Nucleus accumbens (tissue), 56 donors: ENCODE measurements at places on chromosomes 2 and 18.

DNA sequence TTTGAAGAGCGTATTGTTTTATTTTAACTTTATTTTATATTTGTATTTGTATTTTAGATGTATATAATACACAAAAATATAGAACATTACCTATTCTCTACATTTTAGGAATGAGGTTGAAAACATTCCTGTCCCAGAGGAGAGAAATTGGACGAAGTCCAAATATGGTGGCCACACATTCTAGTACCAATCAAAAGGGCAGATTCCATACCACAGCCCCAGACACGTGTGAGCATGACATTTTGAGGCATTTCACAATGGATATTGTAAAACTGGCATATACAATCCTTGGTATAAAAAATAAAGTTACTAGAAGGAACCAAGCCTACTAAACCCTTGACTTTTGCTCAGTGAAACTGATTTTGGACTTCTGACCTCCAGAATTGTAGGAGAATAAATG, 50.6 kb downstream of the C2orf76 start:
- no peak for DNase-seq

DNA sequence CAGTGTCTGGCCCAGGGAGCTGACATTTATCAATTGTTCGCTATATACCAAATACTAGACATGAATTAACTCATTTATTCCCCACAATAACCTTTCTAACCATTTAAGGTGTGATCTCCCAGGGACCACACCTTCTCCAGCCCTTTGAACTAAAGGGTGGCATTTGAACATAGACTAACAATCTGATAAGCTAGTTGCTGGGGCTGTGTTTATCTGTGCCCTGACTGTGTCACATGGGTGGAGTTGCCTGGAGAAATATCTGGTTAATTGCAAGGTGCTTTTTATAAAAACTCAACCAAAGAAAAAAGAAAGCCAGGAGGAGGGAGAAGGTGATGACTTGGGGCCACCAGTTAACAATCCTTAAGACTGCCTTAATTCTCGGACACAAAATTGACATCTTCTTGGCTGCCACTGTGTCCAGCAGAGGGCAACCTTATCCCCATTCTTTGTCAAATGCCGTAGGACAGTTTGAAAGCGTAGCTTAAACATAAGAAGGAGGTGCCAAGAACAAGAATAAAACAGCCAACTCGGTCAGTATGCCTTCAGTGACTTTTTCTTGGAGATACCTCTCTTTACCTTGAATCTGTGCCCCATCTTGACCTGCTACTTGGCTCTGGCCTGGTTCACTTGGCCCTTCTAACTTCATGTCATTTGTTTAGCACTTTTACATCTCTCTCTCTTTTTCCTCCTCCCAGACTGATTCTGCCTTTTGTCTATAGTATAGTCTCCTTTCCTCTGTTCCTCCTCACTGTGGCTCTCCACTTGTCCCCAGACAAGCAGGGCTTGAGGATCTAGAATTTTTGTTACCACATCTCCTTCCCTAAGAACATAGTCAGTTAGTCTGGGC, 183.4 kb downstream of the MYO3B start:
- DNase-seq: peak; percentile 10

DNA sequence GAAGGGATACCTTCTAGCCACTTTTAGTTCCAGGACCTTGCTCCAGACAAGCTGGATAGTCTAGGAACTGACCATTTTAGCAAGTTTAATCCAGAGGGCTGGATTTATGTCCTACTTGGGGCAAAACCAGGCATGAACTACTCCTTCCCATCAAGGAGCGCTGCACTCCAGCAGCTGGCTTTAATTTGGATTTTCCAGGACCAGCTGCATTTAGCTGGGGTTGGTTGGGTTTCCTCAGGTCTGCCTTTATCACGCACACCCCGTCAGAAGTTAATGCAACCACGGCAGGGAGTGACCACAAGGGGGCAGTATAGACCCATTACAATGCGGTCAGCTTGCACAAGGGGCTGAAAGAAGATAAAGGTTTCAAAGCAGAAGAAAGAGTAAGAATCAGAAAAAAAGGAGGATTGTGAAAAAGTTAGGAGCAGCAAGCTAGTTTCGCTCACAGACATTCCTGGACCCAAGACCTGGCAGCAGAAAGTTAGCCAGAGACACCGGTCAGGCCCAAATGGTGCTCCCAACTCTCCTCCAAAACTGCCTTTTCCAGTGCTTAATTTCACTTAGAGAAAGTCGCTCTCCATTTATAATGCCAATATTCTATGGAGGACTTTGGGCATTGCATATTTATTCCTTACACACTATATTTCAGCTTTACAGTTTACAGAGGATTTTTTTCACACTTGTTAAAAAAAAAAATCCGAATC, 40.1 kb downstream of the SLC4A1AP start:
- DNase-seq: peak; percentile 33

GRCh38 chr2:204282525-204282924, 262.8 kb upstream of the PARD3B start:
- DNase-seq: no peak
